Activated T-helper 1 cell treated with anti-CD3 and anti-CD28 coated beads, Interleukin-2, amount 50 U/mL, for 16 hours (primary cell): ENCODE measurements at places on chromosomes 12 and 14.

GRCh38 chr14:101069666-101070362 is 166.3 kb upstream of the RTL1 start:
- DNase-seq = no peak

DNA sequence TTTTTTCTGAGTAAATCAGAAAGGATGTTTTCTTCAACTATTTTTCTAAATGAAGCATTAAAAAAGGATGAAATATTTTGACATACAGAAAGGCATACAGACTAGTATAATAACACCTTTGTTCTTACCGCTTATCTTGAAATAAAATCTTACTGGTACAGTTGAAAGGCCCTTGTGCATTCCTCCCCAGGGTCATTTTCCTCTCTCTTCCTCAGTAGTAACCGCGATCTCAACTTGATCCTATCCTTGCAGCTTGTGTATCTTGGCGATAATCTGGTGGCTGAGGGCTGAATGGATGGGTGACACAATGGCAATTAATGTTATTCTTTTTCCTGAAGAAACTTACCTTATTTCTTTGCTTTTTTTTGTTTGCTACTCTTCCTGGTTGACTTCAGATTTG is 18.5 kb downstream of the GAS2L3 start:
- no peak for DNase-seq

DNA sequence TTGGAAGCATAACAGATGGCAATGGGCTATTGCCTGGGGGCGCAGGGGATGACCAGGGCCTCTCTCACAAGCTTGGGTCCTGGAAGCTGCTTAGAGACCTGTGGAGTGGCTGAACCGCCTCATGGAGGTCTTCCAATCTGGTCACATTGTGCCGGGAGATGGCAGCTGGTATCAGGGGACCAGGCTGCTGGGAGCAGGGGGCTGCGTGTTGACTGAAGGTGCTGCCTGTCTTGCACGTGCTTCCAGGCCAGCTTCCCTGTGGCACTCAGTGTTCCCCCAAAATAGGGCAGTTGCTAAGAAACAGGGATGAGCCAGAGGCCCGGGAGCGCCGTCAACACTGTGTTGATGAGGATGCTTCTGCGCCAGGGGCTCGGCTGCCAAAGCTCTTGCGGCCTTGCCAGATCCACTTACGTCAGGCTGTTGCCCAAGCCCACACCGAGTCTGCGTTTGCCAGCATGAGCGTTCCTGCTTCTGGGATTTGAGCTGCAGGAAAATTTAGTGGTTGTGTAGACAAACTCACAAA is 39.8 kb downstream of the ELK3 start:
- no peak for DNase-seq

DNA sequence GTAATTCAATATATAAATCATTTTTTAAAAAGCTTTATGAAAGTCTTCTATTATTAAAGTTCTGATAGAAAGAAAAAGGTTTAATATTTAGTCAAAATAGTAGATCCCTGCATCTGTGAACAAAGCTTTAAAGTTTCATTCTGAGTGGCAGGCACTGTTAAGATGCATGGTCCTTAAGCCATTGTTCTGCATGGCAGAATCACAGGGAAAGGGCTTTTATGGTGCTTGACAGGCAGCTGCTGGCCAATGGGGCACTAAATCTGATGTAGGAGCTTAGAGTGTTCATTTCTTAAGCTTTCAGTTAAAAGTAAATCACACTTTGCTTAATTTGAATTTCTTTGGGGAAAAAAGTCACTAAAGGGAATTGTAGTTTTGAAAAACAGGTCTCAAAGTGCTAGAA is 148.2 kb downstream of the PLEKHA5 start:
- DNase-seq = no peak

- DNase-seq = no peak
Observed at GRCh38 chr14:95496111-95496681, 20.3 kb downstream of the SYNE3 start.

DNA sequence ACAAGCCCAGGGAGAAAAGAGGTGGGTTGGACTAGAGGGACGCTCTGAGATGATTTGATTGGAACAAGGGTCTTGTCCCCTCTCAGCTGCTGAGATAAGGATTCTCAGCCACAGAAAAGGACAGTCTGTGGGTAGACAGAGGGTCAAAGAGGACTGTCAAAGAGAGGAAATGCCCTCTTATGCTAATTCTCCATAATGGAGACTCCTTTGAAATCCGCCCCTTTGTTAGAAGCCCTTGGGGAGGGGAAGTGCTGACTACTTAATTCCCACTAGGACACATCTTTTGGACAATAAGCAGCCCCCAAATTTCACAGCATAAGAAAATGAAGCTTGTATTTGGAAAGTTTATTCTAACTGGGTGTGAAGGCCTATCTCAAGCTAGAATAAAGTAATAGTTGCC is 176.6 kb downstream of the KTN1 start:
- no peak for DNase-seq

DNA sequence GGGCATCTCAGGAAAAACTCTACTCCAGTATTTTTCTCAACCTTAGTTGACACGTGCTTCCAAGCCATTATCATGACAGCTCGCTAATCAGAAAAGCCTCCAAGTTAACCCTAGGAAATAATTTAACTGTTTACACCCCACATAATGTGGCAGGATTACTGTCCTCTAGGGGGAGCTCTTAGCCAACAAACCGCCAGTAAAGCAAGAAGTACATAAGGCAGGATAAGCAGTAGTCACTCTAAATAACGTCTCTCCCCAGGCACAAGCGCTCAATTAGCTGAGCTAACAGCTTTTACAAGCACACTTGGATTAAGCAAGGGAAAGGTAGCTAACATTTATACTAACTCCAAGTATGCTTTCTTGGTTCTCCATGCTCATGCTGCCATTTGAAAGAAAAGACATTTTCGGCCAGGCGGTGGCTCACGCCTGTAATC is 22.8 kb downstream of the APOBEC1 start:
- no peak for DNase-seq

GRCh38 chr12:109191621-109192250 is 75.3 kb downstream of the ACACB start:
- DNase-seq = no peak

GRCh38 chr14:51201890-51202289 is 38.2 kb upstream of the TMX1 start:
- no peak for DNase-seq

- DNase-seq = no peak
Observed at GRCh38 chr14:58353516-58354299, 42.0 kb upstream of the TOMM20L start.

DNA sequence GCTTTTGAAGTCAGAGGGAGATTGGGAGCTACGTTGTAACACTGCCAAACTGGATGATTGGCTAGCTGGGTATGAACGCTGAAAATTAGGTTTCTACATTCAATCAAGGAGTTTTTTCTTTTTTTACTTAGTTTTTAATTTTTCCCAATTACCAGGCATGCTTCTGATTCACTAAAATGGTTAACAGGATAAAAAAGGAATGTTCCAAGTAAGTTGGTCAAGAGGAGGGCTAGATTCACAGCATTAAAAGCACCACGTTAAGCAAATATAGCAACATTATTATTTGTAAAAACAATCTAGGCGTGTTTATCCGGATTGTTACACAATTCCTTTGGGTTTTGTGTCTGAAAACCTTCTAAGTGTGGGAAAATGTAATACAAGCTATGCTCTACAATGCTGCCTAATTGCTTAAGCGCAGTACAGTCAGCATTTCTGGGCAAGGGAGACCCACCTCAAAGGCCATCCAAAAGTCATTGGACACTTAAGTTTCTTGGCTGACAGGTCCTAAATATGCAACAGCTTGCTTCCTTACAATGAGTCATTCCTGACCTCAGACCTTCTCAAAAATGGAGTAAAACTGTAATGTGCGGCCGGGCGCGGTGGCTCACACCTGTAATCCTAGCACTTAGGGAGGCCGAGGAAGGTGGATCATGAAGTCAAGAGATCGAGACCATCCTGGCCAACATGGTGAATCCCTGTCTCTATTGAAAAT is 1.2 kb downstream of the RPLP0 start:
- no peak for DNase-seq

GRCh38 chr14:23712287-23712686 is 76.1 kb downstream of the DHRS2 start:
- DNase-seq = no peak

GRCh38 chr12:80234667-80235066 is 135.3 kb downstream of the OTOGL start:
- DNase-seq = no peak

GRCh38 chr12:89047856-89048418 is 304.4 kb downstream of the DUSP6 start:
- DNase-seq = no peak

DNA sequence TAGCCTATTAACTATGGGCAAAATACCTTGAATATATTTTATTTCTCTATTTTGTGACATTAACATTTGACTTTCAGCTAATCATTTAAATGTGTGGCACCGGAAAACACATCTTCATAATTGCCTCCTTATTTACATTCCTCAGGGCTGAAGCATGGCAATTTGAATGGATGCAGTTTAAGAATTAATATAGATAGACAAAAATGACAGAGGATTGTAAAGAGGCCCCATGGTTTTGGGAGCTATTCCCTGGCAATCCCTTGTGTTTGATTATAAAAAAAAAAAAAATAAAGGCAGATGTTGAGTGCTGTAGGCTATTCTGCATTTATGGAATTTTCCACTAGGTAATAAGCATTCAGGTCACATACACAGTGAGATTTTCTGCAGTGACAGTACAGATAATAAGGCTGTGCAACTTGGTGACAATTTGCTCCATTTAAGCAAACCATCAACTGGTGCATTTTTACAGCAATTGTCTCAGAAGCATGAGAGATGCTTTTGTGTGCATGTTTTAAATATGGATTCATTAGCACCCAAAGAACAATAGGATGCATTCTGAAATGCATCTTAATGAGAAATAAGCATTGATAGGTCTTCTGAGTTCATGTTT is 123.2 kb upstream of the SLC38A4 start:
- no peak for DNase-seq

DNA sequence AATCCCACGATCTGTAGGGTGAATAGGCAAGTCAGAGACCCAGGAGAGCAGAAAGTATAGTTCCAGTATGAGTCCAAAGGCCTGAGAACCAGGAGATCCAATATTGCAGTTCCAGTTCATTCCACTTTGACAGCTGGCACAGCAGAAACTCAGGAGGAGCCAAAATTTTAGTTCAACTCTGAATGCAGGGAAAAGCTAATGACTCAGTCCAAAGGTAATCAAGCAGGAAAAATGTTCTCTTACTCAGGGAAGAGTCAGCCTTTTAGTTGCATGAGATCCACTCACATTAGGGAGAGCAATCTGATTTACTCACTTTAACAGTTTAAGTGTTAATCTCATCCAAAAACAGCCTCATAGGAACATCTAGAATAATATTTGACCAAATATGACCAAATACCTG is 130.2 kb upstream of the LRFN5 start:
- no peak for DNase-seq

- no peak for DNase-seq
Observed at GRCh38 chr12:42617622-42618021, 28.1 kb upstream of the PRICKLE1 start.

- no peak for DNase-seq
Observed at GRCh38 chr12:117311-117710, 50.7 kb downstream of the IQSEC3 start.

DNA sequence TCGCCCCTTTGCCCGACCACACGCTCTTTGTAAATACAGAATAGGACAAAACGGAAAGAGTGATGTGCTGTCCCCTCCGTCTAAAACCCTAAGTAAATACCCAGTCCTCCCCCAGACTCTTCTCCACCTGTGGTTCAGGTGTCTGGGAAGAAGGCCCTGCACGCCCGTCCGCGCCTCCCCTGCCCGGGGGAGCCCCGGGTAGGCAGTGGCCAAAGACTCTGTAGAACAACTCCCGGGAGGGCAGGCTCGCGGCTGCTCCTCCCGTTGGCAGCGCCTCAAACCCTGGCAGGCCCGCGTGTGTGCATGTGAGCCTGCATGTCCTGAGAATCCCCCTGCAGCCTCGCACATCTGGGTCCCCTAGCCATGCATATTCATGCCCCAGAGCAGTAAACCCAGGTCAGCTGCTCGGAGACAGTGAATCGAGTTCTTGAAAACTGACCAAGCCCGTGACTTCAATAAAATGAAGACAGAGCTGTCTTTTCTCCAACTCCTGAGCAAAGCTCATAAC is 165.8 kb downstream of the MON2 start:
- no peak for DNase-seq

DNA sequence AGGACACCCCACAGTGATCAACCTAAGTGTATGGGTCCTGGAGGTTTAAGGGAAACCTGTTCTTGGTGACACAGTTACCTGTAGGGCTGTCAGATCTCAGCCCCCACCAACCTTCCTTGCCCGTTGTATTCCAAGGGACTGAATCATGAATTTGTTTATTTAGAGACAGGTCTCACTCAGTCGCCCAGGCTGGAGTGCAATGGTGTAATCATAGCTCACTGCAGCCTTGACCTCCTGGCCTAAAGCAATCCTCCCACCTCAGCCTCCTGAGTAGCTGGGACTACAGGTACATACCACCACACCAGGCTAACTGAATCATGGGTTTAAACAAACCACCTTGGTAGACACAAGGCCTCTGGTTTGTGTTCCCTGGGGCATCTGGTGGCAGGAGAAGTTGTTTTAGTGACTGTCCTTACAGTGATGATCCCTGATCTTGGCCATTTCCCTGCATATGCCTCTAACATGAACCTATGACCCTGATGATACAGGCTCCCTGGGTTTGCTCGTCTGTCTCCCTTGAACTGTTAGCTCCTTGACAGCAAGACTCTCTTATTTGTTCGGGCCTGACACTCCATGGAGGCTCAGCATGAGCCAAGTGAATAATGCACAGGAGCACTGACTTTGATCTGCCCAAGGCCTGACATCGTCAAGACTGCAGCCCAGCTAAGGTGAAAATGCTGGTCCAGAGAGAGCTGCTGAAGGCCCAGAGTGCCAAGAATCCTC is 47.9 kb downstream of the PITPNM2 start:
- no peak for DNase-seq

GRCh38 chr12:29519585-29520182 is 22.2 kb upstream of the OVCH1 start:
- DNase-seq = no peak

DNA sequence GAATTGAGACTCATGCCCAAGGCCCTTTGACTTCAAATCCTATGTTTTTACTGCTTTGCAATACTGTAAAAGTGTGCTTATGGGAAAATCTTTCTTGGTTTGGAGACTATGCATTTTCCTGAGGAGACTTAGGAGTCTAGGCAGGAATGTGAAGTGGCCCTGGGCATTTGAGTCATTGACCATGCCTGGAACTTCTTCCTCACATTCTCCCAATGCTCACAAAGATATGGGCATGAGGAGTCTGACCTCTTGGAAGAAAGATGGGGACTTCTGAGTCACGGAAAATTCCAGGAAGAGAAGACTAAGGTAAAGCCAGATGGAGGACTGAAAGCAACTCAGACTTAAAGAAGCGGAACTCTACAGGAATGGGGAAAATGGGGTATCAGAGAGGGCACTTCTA is 38.2 kb upstream of the ZNF641 start:
- DNase-seq = no peak

GRCh38 chr14:58752771-58753201 is 115.0 kb downstream of the DACT1 start:
- DNase-seq = no peak

DNA sequence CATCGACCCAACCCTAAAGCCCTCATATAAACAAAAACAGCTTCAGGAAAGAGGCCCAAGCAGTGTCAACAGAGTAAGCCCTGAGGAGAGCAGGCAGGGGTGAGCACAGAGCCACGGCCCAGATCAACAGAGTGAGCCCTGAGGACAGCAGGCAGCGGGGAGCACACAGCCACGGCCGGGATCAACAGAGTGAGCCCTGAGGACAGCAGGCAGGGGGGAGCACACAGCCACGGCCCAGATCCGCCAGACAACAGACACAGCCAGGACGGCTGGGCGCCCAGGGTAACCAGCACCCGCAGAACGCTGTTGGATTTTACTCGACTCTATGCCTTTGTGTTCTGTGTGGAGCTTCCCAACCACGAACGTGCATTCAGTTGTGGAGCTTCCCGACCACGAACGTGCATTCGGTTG is 15.0 kb downstream of the CCDC85C start:
- no peak for DNase-seq

GRCh38 chr12:96155781-96156180 is 38.4 kb upstream of the ELK3 start:
- DNase-seq = no peak
